Tibial nerve (tissue), 4 donors: ENCODE measurements at places on chromosomes 6 and 20. TPM values are rescaled to one million over a fixed set of nuclear protein-coding genes. Genes with fewer than 3 reads are reported as not detected.

- no peak overlapping the region for H3K27ac ChIP-seq
- no peaks in the 10 kb centered on the region for H3K4me1 ChIP-seq
These were observed 123.3 kb upstream of the DUSP22 start for GRCh38 chr6:168865-169455.

- no peak for DNase-seq
- no peak overlapping the region for H3K4me3 ChIP-seq
- peaks cover 4% of the 10 kb centered on the region for H3K36me3 ChIP-seq
- peaks cover 8% of the 10 kb centered on the region for H3K4me1 ChIP-seq
- no peaks in the 10 kb centered on the region for H3K27me3 ChIP-seq
- H3K27ac ChIP-seq = no peak overlapping the region
These were observed 54.8 kb upstream of the MAP7 start for GRCh38 chr6:136604928-136605510.

Gene FKBP1A
- total RNA-seq = 92.2 TPM

- no peaks in the 10 kb centered on the region for H3K27me3 ChIP-seq
- H3K4me3 ChIP-seq = no peak overlapping the region
- no peak for DNase-seq
- H3K27ac ChIP-seq = no peak overlapping the region
These were observed 198.8 kb downstream of the ATXN1 start for GRCh38 chr6:16562498-16562897.

DNA sequence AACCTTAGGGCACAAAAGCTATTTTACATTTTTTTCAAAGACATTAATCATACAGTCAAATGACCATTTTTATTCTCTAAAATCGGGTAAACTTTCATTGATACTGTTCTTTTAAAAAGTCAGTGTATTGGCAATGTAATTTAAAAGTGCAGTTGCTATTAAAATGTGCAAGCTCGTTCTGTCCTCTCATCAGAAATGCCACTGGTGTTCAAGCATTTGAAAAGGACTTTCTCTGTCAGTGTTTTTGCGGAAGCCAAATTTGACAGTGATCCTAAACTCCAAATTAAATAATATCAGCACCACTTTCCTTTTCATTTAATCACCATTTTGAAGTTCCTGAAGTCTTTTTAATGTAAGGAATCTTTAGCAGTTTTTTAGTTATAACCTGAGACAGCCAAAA, 69.6 kb downstream of the AFG1L start:
- no peaks in the 10 kb centered on the region for H3K4me1 ChIP-seq
- DNase-seq = no peak
- H3K27me3 ChIP-seq = no peaks in the 10 kb centered on the region

GRCh38 chr20:14470977-14471661, 133.7 kb upstream of the FLRT3 start:
- no peaks in the 10 kb centered on the region for H3K4me1 ChIP-seq
- no peak for DNase-seq

DNA sequence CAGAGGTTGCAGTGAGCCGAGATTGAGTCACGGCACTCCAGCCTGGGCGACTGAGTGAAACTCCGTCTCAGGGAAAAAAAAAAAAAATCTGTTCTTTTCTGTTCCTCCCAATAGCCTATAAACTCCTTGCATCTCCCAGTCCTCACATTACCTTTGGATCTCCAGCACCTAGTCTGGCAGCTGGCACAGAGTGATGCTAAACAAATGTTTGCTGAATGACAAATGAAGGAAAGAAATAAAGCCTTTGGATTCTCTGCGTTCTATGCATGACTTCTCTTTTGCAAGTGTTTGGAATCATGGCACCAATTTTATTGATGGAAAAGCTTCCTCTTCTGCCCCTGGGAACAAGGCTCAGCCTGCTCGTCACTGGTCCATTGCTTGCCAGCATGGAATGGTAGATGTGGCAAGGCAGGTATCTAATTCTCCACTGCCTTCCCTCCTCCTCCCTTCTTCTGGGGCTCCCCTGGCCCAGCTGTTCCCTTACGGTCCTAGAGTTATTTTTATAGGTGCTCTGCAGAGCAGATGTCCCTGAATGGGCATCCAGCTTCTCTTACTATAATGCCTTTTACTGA, 53.6 kb upstream of the FYN start:
- no peak for DNase-seq
- no peaks in the 10 kb centered on the region for H3K4me1 ChIP-seq
- no peaks in the 10 kb centered on the region for H3K27me3 ChIP-seq
- no peaks in the 10 kb centered on the region for H3K36me3 ChIP-seq
- H3K27ac ChIP-seq = no peak overlapping the region

DNA sequence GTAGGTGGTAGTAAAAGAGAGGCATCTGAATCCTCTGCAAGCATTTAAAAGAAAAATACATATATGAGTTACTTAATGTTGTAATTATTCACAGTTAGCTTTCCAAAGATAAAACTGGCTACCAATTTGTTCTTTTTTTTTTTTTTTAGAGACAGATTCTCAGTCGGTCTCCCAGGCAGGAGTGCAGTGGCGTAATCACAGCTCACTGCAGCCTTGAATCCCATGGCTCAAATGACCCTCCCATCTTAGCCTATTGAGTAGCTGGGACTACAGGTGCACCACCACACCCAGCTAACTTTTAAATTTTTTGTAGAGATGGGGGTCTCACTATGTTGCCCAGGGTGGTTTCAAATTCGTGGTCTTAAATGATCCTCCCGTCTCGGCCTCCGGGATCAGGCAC, 36.5 kb downstream of the SGK1 start:
- no peaks in the 10 kb centered on the region for H3K27me3 ChIP-seq
- DNase-seq = no peak
- H3K4me1 ChIP-seq = peaks cover 6% of the 10 kb centered on the region
- H3K4me3 ChIP-seq = no peak overlapping the region
- H3K36me3 ChIP-seq = no peaks in the 10 kb centered on the region

GRCh38 chr20:62659488-62660239, 17.4 kb downstream of the SLCO4A1 start:
- no peak for DNase-seq
- no peaks in the 10 kb centered on the region for H3K4me1 ChIP-seq
- no peak overlapping the region for H3K4me3 ChIP-seq
- H3K36me3 ChIP-seq = no peaks in the 10 kb centered on the region
- no peak overlapping the region for H3K27ac ChIP-seq
- no peaks in the 10 kb centered on the region for H3K27me3 ChIP-seq

GRCh38 chr20:8073024-8073832, 53.7 kb upstream of the TMX4 start:
- no peaks in the 10 kb centered on the region for H3K36me3 ChIP-seq
- no peak for DNase-seq
- H3K27me3 ChIP-seq = no peaks in the 10 kb centered on the region
- H3K4me1 ChIP-seq = no peaks in the 10 kb centered on the region

DNA sequence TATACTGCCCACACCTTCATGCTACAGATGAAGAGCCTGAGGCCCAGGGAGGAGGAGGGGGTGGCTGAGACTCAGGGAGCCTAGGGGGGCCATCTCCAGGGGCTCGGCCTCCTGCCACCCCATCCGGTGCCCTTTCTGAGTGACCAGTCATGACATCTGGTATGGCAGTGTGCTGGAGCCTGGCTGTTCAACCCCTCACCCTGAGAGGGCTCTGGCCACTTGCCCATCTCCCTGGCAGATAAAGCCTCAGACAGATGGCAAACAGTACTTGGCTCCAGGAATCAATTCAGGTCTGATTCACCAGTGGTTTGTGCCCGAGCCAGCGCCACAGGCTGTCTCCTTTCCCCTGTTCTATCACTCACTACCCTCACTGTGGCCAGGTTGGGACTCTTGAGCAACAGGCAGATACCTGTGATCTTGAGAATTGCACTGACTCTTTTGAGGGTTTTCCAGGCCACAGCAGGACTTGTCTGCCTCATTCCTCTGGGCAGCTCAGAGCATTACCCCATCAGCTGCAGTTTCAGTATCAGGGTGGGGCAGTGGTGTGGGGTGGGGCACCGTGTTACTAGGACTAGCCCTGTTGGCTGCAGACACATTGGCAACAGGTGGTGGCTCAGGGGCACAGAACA, 22.8 kb downstream of the SRSF3 start:
- DNase-seq = no peak
- no peaks in the 10 kb centered on the region for H3K36me3 ChIP-seq
- H3K27ac ChIP-seq = peak overlapping the region; percentile 47
- no peak overlapping the region for H3K4me3 ChIP-seq

Gene CAGE1
- total RNA-seq = not detected

Gene SLC12A5
- 5.2 TPM for total RNA-seq

DNA sequence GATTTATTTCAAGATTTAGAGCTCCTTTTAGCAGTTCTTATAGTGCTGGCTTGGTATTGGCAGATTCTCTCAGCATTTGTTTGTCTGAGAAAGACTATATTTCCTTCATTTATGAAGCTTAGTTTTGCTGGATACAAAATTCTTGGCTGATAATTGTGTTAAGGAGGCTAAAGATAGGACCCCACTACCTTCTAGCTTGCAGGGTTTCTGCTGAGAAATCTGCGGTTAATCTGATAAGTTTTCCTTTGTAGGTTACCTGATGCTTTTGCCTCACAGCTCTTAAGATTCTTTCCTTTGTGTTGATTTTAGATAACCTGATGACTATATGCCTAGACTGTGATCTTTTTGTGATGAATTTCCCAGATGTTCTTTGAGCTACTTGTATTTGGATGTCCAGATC, 114.3 kb downstream of the AIG1 start:
- no peak for DNase-seq
- no peaks in the 10 kb centered on the region for H3K4me1 ChIP-seq
- H3K4me3 ChIP-seq = no peak overlapping the region
- no peak overlapping the region for H3K27ac ChIP-seq

- H3K4me3 ChIP-seq = no peak overlapping the region
- no peak overlapping the region for H3K27ac ChIP-seq
- no peaks in the 10 kb centered on the region for H3K36me3 ChIP-seq
These were observed 56.3 kb downstream of the RTN4IP1 start for GRCh38 chr6:106572875-106573585.

- DNase-seq = no peak
- H3K27ac ChIP-seq = no peak overlapping the region
- H3K36me3 ChIP-seq = no peaks in the 10 kb centered on the region
- no peaks in the 10 kb centered on the region for H3K4me1 ChIP-seq
These were observed 74.7 kb downstream of the PTCHD4 start for GRCh38 chr6:48036316-48036715.

DNA sequence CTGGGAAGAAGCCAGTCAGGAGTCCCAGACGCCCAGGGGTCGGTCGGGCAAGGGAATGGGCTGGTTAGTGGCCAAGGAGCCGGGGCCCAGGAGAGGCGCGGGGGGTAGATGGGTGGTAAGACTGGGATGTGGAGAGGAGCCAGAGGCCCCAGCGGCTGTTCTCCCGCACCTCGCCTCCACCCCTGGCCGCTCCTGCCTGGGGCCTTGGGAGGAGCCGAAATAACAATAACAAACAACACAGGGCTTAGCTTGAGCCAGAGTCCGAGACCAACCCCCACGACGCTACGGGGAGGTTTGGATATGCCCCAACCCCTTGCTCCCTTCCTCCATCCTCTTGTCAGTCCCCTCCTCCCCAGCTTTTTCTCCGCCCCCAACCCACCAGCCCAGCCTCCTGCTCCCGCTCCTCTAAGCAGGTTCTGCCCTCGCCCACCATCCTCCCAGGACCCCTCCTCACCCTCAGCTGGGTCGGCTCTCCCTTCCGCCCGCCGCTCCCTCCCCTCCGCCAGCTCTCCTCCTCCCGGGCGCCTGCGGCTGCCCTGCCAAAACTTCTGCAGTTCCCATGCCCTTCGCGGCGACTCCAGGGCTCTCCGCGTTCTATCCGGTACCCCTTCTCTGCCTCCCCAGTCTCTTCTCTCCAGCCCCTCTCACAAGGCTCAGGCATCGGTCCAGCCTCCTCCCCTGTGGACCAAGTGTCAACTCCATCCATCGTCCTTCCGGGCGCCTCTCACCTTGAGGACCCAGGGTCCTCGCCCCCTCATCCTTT, 1.1 kb downstream of the RNF39 start:
- H3K4me1 ChIP-seq = peaks cover 19% of the 10 kb centered on the region
- H3K27ac ChIP-seq = no peak overlapping the region
- H3K27me3 ChIP-seq = no peaks in the 10 kb centered on the region
- no peak for DNase-seq

DNA sequence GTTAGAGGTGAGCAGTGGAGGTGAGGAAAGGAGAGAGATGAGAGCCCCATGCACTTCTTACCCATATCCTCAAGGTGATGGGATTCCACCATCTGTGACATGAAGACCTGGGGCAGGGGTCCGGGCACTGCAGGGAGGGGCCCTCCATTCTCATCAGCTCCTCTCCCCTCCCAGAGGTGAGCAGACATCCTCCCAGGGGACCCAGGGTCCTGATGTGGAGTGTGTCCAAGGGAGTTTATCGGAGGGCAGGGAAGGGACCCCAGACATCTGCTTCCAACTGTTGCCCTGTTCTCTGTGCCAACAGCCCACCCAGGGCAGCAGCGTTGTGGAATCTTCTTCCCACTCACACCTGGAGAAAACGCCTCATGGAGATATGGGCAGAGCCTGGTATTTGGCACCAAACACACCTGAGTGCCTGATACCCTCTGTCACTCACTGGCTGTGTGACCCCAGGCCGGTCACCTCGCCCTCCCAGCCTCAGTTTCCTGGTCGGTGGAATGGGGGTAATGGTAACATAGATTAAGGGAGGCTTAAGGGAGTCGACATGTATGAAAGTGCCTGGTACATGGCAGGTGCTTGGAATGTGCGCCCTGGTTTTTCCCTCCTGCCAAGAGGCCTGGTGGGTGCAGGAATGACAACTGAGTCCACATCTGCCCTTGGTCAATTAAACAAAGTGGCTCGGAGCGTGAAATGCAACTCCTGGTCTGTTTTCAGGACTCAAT, 227.9 kb downstream of the PREX1 start:
- H3K27me3 ChIP-seq = no peaks in the 10 kb centered on the region
- H3K27ac ChIP-seq = no peak overlapping the region
- H3K4me3 ChIP-seq = no peak overlapping the region
- H3K36me3 ChIP-seq = no peaks in the 10 kb centered on the region
- H3K4me1 ChIP-seq = no peaks in the 10 kb centered on the region

Gene ABHD16A
- total RNA-seq = 62.1 TPM

DNA sequence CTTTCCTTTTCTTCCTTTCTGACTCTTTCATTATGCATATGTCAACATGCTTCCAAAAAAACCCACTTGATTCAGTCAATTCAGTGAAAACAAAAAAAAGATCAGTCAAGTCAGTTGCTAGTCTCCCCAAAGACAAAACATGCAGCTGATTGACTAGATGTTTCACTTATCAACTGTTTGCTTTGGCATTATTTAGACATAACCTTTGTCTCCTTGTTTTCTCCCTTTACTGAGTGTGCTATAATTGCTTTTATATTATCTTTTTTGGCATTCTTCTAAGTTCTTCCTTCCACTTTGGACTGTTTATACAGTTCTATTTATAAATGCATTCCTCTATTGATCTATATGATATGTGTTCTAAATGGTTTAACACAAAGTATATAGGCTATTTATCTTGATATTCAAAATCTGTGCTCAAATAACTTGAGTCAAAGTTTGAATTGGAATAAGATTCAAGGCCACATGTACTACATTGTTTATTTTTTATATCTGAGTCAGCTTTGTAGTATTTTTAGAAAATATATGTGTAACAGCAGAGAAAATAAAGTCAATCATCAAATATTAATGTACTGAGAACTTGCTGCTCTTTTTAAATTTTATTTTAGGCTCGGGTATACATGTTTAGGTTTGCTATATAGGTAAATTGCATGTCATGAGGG, 260.5 kb downstream of the CENPW start:
- no peak overlapping the region for H3K4me3 ChIP-seq
- H3K36me3 ChIP-seq = no peaks in the 10 kb centered on the region
- no peaks in the 10 kb centered on the region for H3K27me3 ChIP-seq
- DNase-seq = no peak
- no peaks in the 10 kb centered on the region for H3K4me1 ChIP-seq
- H3K27ac ChIP-seq = no peak overlapping the region
